ENCODE measurements at places on chromosomes 12 and 14.

- DNase-seq, result no peak
These were observed 42.4 kb downstream of the FAM186A start for GRCh38 chr12:50353869-50354593.

GRCh38 chr12:119744900-119745606 lies 77.1 kb downstream of the PRKAB1 start:
- DNase-seq, result no peak

DNA sequence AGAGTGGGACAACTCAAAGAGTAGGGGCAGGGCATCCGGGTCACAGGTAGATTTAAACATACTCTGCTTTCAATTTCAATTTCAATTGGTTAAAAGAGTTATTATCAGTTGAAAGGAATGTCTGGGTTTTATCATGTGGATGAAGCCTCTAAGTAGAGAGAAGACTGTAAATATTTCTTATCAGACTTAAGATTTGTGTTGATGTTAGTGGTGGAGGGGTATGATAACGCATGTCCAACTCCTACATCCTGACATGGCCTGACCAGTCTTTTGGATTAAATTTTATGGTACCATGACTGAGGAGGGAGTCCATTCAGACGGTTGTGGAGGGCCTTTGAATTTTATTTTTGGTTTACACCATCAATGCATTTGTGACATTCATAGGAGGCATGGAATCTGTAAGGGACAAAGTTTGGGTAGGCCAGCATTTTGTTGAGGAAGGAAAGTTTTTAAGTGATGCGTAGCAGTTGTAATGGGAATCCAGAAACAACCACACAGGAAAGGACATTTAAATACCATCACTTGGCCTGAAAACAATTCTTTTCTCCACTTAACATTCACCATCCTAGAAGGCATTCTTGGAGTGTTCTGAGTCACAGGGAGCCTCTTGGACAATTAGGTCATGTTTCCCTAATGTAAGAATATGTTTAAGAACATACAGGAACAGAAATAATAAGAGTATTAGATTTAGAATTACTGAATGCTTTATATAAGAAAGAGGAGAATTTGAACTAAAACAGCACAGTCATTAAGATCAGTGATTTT lies 371.9 kb downstream of the ATP23 start:
- DNase-seq, result no peak

DNA sequence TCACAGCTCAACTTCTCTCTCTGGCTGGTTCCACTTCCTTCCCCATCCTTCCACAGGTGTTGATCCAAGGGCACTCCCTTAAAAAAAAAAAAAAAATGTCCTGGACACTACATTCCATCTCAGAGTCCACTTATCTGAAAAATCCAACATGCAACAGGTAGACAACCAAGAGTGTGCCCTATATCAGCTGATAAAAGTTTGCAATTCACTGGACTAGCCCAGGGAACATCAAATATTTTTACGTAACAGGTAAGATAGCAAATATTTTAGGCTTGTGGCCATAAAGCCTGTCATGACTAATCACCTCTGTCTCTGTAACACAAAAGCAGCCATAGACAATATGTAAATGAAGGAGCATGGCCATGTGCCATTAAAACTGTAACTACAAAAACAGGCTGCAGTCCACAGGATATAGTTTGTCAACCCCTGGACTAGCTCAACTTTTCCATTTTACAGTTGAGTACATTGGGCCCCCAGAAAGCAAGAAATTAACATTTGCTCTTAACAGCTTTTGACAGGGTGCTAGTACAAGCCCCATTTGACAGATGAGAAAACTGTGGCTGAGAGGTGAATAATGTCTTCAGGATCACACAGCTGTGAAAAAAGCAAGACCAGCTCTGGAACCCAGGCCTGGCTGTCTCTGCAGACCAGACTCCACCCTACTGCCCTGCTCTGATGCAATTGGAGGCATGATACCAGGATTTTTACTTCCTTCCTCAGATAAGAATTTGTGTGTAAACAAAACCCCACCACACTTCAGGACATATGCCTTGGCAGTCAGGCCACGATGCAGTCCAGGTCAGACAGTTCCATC lies 68.9 kb downstream of the CMKLR1 start:
- DNase-seq, result no peak

GRCh38 chr12:47165934-47166333 lies 86.2 kb upstream of the AMIGO2 start:
- no peak for DNase-seq

GRCh38 chr14:59189091-59189785 lies 771 bp downstream of the DAAM1 start:
- DNase-seq, result no peak

DNA sequence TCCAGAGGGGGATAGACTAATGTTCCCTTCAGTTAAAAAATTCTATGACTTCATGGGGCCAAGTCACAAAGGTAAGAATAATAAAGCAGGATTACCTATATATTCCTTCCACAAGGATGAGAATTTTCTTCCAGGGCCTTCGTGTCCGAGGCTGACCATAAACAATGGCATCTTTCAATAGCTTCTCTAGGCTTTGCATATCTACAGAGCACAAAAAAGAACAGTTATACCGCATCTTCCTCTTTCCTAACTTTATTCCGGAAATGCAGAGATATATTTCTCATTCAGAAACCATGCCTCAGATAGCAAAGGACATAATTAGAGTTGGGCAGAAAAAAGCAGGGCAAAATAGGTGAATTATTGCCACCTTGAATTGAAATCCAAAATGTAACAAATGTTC lies 58.3 kb upstream of the ISM2 start:
- no peak for DNase-seq

DNA sequence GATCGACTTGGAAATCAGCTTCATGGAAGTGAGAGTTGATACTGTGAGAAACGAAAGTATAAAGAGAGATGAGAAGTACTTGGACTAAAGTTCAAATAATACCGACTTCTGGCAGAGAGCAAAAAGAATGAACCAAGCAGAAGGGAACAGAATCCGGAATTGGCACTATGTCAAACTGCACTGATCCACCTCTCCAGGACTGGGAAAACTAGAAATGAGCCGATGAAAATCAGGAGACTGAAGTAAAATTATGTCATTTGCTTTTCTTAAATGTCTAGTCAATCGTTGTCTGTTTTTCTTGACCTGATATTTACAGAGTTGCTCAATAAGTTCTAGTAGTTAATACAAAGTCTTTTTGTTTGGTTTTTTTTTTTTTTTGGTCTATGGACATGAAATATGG lies 163.0 kb upstream of the FOXG1 start:
- DNase-seq, result no peak

DNA sequence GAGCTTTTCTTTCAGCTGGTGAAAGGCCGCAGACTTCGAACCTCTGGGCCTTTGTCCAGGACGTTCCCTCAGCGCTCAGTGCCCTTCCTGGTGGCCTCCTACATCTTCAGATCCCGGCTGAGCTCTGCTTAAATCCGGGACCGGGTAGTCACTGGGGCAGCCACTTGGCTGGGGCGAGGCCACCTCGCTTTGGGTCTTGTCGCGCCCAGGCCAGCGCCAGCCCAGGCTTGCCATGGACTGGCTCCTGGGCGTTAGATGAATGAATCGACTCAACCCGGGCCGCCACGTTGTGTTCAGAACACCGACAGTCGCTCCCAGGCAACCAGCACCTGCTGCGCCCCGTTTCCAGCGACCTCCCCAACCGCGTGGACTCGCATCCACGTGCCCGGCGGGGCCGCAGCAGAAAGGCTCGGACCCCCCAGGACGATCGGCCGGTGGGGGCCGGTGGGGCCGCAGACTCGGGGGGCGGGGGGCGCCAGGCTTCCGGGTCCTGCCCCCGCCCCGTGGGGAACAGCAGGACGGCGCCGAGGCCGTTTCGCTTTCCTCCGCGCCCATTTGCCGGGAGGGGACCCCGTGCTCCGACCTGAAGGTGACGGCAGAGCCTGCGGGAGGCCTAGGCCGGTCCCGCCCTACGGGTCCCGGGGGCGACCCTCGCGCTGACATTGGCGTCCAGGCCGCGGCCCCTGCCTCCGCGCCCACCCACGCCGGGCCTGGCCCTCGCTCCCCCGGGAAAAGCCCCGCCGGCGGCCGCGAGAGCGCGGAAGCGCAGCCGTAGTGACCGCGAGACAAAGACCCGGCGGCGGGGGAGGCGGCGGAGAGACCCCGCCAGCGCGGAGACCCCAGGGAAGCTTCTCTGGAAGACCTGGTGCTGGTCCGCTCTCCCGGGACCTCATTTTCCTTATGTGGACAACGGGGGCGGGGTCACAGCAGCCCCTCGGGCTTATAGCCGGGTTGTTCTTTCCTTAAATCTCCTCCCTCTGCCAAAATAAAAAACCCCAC lies 37.3 kb upstream of the RCOR1 start:
- DNase-seq, result no peak

DNA sequence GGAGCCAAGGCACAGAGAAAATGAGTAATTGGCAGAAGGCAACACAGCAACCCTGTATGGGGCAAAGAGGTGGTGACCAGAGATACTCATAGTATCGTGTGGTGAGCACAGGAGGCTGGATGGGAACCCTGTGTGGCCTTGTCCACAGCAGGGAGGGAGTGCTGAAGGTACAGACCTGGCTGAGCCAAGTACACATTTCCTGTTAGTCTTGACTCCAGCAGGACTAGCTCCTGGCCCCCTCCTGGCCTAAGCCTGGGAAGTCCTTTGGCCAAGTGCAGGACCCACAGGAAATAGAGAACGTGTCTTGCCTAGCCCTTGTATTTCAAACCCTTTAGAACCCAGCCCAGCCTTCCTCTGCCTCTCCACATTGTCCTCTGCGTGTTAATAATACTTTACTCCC lies 289.8 kb upstream of the PWP1 start:
- no peak for DNase-seq

DNA sequence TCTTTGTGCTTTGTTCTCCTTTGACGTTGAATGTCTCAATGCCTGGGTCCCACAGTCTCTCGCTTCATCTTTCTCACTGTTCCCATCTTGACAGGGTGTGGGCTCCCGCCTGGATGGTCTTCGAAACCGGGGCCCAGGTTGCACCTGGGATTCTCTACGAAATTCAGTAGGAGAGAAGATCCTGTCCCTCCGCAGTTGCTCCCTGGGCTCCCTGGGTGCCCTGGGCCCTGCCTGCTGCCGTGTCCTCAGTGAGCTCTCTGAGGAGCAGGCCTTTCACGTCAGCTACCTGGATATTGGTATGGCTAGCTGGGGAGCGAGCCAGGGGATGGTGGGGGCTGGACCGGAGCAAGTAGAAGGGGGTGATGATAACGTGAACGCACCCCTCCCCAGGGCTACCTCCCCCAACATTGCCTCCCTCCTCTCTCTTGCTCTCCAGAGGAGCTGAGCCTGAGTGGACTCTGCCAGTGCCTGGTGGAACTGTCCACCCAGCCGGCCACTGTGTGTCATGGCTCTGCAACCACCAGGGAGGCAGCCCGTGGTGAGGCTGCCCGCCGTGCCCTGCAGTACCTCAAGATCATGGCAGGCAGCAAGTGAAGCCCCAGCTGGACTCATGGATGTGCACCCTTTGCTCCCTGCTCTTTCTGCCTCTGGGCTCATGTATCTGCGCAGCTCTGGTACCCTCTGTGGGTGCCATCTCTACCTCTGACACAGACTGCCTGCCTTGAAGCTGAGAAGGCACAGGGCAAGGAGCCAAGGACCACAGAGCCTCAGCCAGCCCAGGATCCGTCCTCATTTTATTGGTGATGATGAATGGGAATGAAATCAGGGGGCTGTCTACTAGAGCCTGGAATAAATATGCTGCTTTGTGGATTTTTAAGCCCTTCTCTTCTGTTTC lies 1.5 kb downstream of the NPFF start:
- DNase-seq, result no peak

DNA sequence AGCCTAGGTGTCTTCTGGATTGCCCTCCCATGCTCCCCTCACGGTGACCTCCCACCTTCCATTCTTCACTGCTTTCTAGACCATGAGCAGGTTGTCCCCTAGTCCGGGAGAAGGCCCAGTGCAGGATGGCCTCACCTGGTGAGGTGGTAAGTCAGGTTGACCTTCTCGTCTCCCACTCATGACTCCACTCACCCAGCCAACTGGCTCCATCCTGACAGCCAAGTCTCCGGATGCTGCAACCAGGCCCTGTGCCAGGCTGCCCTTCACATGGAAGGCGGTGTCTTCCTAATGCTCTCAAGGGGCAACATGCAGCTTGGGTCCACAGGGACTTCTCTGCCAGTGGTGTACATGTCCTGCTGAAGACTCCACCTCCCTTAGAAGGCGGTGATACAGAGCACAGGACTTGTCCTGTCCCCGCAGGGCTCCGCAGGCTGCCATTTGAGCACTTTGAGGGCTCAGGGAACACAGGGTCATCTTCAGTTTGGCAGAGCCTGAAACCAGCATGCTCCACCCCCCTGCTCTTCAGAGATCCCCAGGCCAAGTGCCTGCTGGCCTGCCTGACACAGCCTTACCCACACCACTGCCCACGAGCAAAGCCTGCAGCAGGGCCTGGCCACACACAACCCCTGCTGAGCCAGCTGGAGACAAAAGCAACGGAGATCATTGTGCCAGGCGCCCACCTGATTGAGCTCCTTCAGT lies 25.4 kb downstream of the BATF start:
- no peak for DNase-seq

DNA sequence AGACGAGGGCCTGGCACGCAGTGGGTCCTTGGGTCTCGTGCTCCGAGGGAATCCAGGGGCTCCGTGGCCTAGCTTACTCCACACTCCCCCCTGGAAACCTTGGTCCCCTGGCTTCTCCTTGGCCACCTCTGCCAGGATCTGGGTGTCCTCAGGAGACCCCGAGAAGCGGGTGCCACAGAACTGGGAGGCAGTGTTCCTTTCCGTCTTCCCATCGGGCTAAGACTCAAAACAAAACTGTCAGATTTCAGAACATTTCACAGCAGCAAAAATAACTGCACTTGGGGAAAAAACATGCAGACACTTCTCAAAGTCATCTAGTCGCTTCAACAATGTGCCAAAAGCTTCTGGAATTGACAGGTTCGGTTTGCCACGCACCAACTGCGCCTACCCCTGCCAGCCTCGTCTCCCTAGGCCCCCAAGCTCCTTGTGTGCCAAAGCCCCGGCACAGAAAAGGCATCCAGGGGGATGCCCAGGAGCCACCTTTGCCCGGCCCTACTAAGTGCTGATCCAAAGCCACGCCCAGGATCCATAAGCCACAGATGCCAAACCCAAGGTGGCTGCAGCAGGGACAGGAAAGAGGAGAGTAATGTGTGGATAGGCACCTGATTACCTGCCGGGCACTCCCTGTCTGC lies 58.4 kb upstream of the DIO3 start:
- DNase-seq, result no peak

DNA sequence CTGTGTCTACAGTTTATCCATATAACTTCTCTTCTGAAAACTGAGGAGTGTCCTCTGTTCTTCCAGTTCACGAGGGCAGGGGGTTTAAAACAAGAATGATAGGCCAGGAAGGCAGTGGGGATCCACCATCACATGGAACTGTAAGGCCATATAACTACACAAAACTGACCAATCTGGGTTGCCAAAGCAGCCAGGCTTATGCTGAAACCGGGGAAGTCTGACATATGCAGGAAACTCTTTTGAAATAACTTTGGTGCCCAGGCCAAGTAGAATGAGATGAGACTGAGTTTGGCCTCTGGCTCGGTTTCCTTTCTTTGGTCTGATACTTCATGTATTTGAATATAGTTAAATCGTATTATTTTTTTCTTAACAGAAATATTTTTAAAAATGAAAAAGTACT lies 18.0 kb upstream of the ATF1 start:
- no peak for DNase-seq

GRCh38 chr14:48580692-48581091 lies 905.3 kb upstream of the MDGA2 start:
- DNase-seq, result no peak

- no peak for DNase-seq
These were observed 328.1 kb downstream of the ATP23 start for GRCh38 chr12:58269476-58269875.

Measured in HFF-Myc (cell line).